ENCODE measurements at places on chromosomes 13 and 19.
A peak's percentile ranks its signal among the peaks of the same experiment; 100 is the strongest.

DNA sequence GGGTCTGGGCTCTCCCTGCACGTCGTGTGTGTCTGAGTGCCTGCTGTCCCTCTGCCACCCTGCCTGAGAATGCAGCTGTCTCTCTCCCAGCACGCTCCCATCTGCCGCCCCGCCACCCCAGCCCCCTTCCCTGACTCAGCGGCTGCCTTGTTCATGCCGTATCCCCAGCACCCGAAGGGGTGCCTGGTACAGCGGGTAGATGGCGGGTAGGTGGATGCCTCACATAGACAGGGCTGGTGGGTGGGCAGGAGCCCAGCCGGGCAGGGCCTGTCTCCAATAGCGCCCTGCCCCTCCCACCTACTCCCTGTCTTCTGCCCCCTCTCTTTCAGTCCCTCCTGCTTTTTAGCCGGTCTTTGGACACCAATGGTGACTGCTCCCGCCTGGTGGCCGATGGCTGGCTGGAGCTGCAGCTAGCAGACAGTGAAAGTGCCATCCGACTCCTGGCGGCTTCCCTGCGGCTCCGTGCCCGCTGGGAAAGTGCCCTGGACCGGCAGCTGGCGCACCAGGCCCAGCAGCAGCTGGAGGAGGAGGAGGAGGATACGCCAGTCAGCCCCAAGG, 30.3 kb downstream of the DHX34 start:
- no peak for DNase-seq

- DNase-seq: no peak
Measured at GRCh38 chr13:27621116-27621365, 651 bp upstream of the POLR1D start.

- no peak for DNase-seq
Measured at GRCh38 chr19:1673645-1674292, 21.4 kb upstream of the TCF3 start.

GRCh38 chr19:11268783-11269267, 6.5 kb upstream of the DOCK6 start:
- DNase-seq: no peak

DNA sequence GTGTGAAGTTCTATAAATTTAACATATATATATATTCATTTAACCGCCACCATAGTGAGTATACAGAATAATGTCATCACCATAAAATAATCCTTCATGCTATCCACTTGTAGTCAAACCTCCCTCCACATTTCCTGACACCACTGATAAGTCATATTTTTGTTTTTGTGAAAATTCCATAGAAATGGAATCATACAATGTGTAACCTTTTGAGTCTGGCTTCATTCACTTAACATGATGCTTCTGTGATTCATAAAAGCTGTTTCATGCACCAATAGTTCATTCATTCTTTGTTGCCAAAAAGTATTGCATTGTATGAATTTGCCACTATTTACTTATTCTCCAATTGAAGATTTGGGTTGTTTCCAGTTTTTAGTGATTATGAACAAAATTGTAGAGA, 497.5 kb upstream of the PCDH20 start:
- no peak for DNase-seq

- DNase-seq: peak; percentile 36
Measured at GRCh38 chr13:111906306-111906705, 160.6 kb upstream of the SOX1 start.

DNA sequence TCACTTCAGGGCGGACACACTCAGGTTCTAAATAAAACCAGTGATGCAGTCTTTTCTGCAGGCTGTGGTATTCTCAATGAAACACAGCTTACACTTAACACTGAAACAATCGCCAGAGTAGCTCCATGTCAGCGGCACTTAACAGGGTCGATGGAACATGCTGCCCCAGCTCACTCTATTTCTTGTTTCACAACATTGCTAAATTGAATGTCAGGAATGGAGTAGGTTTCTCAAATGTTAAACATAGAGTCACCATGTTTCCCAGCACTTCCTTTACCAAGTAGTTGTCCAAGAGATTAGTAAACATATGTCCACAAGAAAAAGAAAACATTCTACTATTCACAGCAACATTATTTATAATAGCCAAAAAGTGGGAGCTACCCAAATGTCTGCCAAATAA, 306.9 kb downstream of the SLITRK6 start:
- no peak for DNase-seq

- DNase-seq: peak; percentile 58
Measured at GRCh38 chr19:32322541-32322940, 22.9 kb upstream of the ZNF507 start.

DNA sequence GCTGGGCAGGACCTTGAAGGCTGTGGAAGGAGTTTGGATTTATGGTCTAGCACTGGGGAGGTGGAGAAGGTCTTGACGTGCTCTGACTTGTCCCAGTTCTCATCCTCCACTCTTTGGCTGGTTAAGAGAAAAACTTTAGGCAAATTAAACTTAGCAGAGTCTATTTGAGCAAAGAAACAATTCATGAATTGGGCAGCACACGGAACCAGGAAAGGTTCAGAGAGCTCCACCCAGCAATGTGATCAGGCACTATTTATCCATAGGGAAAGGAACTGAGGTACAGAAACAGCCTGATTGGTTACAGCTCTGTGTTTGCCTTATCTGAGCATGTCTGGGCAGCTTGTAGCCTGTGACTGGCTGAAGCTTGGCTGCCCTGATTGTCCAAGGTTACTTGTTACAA, 45.4 kb upstream of the CYP2B6 start:
- DNase-seq: no peak

- DNase-seq: no peak
Measured at GRCh38 chr13:33348366-33348765, 62.8 kb upstream of the STARD13 start.

DNA sequence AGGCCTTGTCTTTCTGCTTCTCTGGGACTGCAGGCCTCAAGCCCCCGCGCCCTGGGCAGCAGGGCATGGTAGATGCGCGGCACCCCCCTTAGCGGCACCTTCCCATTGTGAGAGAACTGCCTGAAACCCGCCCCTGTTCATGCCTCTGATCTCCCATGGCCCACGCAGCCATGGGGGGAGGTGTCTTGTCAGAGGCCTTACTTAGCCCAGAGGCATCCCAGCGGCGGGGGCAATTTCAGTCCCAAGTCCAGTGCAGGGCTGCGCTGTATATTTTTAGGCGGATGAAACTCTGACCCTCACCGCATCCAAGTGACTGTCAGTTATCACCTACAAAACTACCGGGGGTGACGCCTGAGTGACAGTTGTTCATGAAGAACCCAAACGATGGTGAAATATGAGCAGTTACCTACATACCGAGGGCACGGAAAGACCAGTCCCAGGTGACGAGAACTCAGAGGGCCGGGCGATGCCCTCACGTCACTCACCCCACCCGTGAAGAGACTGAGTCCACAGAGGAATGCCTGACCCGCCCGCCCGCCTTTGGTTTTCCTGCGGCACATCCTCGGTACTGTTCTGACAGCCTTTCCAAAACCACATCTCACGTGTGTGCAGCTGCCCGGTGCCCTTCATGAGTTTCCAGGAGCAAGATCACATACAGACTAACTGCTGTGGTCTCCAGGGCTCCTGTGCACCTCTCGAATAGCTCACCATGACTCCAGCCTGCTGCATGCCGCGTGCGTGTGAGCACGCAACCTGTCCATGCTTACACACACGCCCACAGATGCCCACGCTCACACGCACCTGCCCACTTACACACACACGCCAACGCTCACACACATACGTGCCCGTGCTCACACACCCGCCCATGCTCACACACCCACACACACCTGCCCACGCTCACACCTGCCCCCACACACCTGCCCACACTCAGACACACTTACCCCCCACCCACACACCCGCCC, 14.4 kb downstream of the IL17D start:
- DNase-seq: no peak

DNA sequence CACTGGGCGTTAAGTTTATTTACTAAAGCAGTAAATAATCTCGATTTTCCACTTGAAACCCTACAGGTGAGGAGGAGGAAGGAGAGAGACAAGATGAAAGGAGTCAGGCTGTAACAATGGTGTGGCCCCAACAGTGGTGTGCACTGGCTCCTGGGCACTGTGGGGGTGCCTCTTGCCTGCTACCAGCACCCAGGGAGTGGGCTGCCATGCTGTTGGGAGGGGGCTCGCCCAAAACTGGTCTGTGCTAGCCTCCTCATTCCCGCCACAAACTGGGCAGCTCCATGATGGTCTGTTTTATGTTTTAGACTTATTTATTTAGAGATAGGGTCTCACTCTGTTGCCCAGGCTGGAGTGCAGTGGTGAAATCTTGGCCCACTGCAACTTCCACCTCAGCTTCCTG, 49.8 kb upstream of the SLC7A9 start:
- DNase-seq: no peak

DNA sequence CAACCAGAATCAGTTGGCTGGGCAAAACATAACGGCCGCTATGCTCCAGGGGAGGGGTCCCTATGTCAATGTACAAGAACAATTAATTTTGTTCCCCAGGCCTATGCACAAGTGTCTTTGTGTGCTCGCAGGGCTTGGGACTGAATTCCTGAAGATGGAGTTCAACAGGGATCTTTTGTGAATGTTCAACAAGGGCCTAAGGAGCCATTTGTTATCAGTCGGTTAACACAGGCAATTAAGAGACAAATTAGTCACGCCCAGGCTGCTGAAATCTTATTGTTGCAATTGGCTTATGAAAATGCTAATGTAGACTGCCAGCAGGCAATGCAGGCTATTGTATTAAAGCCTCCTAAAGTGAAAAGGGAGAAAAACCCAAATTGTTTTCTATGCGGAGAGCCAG, 117.5 kb downstream of the ZNF429 start:
- DNase-seq: no peak

DNA sequence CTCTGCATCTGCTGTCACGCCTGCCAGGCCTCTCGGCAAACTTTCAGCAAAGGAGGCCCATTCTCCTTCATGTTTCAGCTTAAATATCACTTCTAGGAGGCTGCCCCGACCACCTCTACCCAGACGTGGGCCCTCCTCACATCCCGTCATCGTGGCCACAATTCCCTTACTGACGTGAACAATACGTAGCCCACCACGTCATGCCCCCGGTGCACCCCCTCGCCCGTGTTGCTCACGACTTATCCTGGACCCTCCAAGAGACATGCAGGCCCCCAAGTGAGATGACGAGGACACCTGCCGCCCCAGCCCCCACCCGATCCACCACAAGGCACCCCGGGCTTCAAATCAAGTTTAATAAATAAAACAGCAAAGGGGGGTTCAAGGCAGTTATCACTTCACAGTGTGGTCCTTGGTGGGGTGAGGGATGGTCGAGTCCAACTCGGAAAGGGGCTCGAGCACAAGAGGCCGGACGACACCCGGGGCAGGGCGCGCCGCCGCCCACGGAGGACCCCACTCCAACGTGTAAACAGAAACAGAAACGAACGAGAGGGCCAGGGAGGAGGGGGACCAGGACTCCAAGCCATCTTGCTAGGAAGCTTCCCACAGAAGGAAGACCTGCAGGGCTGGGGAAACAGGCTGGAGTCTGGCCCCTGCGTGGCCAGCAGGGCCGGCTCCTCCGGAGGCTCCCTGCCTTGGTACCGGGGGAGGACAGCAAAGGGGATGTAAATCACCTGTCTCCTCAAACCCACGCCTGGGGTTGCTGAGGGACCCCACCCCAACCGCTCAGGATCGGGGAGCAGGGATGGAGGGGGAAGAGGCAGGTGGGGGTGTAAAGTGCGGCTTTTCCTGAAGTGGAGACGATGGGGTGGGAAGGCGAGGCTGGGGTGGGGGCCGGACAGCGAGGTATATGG, 14.3 kb upstream of the PLPP2 start:
- DNase-seq: no peak

- no peak for DNase-seq
Measured at GRCh38 chr13:45046445-45046844, 57.1 kb downstream of the GPALPP1 start.

GRCh38 chr13:99311748-99312492, 4.7 kb upstream of the GPR183 start:
- DNase-seq: no peak

DNA sequence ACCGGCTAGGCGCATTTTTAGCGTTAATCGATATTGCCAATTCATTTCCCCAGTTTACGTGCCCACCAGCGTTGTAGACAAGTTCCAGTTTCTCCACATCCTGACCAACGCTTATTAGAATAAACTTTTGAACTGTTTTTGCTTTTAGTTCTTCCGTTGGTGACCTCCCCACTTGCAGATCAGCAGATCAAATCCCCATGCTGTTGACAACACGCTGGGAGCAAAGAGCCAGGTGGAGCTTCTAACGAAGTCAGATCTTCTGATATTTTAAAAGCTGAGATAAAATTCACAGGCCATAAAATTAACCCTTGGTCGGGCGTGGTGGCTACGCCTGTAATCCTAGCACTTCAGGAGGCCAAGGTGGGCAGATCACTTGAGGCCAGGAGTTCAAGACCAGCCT, 21.2 kb downstream of the RCN3 start:
- no peak for DNase-seq

- DNase-seq: no peak
Measured at GRCh38 chr13:34391076-34391475, 551.0 kb upstream of the NBEA start.

DNA sequence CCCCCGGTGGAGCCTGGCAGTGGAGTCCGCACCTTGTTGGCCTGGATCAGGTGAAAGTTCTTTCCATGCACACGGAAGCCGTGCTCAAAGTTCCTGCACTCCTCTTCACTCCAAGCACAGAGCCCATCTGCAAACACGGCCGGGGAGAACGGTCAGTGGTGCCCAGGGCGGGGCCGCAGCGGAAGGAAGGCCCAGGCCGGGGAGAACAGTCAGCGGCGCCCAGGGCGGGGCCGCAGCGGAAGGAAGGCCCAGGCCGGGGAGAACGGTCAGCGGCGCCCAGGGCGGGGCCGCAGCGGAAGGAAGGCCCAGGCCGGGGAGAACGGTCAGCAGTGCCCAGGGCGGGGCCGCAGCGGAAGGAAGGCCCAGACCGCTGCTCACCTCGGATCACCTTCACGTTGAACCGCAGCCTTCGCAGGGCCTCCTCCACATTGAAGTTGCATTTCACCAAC, 20.6 kb upstream of the PLPP2 start:
- DNase-seq: no peak

DNA sequence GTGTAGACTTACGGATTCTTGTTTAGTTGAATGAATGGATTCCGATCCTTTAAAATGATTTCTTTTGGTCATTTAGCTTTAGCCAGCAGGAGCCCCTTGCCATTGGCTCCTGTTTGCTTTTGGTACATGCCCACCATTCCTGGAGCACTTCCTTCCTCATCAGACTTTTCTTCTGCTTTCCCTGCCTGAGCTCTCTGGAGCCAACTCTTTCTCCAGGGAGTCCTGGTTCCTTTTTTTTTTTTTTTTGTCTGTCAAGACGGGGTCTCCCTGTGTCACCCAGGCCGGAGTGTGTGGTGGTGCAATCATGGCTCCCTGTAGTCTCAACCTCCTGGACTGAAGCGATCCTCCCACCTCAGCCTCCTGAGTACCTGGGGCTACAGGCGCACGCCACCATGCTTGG, 37.8 kb downstream of the SMARCA4 start:
- no peak for DNase-seq

DNA sequence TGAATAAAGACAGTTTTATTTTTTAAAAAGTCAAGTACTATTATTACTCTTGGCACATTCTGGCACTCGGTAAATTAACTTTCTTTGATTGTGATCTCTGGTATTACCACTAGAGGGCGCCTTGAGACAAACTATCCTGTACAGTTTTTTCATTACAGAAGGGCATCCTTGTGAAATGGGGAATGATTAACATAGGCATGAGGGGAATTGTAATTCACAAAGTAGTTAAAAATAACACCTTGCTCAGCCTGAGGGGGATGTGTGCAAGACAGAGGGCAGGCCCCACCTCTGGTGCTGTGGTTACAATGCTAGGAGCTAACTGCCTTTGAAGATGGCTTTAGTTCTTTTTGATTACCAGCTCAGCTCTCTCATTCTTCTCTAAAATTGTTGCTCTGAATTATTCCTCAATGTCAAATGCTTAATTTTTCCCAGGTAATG, 24.2 kb upstream of the C1QTNF9B start:
- no peak for DNase-seq

GRCh38 chr19:33715462-33715861, 81.2 kb upstream of the KCTD15 start:
- DNase-seq: no peak

Data from type B pancreatic cell (in vitro differentiated cells).